Spleen (tissue), 13 donors: ENCODE measurements at places on chromosomes 13 and 19. TPM values are rescaled to one million over a fixed set of nuclear protein-coding genes. Genes with fewer than 3 reads are reported as not detected.
A peak's percentile ranks its signal among the peaks of the same experiment; 100 is the strongest.

GRCh38 chr19:15551293-15552004 is 43.1 kb downstream of the CYP4F22 start:
- peak; percentile 85 for DNase-seq
- peaks cover 29% of the 10 kb centered on the region for H3K4me1 ChIP-seq
- peaks cover 5% of the 10 kb centered on the region for H3K27me3 ChIP-seq
- no peaks in the 10 kb centered on the region for H3K36me3 ChIP-seq
- peak overlapping the region; percentile 18 for H3K27ac ChIP-seq
- peak overlapping the region; percentile 25 for H3K4me3 ChIP-seq

DNA sequence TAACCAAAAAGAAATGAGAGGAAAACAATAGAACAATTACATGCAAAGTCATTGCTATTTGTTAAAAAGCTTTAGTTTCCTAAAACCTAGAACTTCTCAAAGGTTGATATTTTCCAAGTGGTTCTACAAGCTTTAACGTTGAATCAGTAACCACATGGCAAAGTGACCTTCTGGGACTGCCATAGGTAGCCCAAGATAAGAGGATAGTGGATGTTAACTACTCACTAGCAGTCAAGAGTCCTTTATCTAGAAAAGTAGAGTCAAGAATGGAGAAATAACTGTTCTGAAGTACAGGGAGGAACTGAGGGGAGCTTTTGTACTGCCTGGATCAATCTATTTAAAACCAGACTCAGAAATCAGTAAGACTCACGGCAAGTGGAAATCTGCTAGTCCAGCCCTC is 9.9 kb upstream of the SLC46A3 start:
- H3K36me3 ChIP-seq: no peaks in the 10 kb centered on the region
- H3K4me1 ChIP-seq: no peaks in the 10 kb centered on the region
- H3K27me3 ChIP-seq: no peaks in the 10 kb centered on the region
- no peak for DNase-seq

GRCh38 chr13:85521657-85522056 is 277.6 kb downstream of the SLITRK6 start:
- H3K27me3 ChIP-seq: no peaks in the 10 kb centered on the region
- no peak overlapping the region for H3K4me3 ChIP-seq
- no peak for DNase-seq
- H3K27ac ChIP-seq: no peak overlapping the region
- no peaks in the 10 kb centered on the region for H3K36me3 ChIP-seq

GRCh38 chr13:64819081-64819480 is 2411.1 kb downstream of the PCDH9 start:
- no peak overlapping the region for H3K27ac ChIP-seq
- no peak for DNase-seq
- no peaks in the 10 kb centered on the region for H3K27me3 ChIP-seq

DNA sequence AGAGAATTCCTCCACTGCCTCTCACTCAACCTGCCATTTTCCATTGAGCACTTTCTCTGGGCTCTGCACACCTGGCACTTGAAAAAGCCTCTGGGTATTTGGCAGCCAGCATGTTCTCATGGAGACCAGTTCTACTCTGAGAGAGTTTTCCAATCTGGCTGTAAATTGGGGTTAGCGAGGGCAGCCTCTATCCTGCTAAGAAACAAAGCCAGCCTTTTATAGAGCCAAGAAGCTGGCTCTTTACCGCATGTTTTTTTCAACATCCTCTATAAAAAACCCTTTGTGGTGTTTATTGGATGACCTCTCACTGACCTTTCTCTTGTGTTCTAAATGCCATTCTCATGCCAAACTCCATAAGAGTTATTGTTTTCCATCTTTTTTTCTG is 52.6 kb upstream of the RCBTB2 start:
- H3K36me3 ChIP-seq: no peaks in the 10 kb centered on the region
- no peak overlapping the region for H3K4me3 ChIP-seq
- no peak overlapping the region for H3K27ac ChIP-seq
- peaks cover 40% of the 10 kb centered on the region for H3K27me3 ChIP-seq

- H3K4me1 ChIP-seq: peaks cover 25% of the 10 kb centered on the region
Measured at GRCh38 chr19:10335352-10335985, 2.1 kb upstream of the RAVER1 start.

DNA sequence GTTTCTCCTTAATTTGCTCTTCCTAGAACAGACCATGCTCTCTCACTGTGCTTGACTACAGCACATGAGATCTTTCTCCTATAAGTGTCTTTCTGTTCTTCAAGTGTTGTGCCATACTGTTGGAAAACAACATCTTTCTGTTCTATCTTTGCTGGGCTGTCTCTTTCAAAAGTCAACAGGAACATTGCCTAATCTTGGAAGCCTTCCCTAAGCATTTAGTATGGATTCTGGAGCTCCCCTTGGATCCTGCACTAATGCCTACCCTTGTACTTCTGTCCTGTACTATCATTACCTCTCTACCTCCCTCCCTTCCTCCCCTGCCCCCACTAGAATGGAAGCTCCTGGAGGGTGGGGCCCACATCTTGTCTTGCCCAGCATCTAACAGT is 26.8 kb downstream of the STARD13 start:
- H3K36me3 ChIP-seq: no peaks in the 10 kb centered on the region
- H3K27me3 ChIP-seq: no peaks in the 10 kb centered on the region
- no peak overlapping the region for H3K4me3 ChIP-seq
- no peak for DNase-seq
- peaks cover 13% of the 10 kb centered on the region for H3K4me1 ChIP-seq
- H3K27ac ChIP-seq: no peak overlapping the region

DNA sequence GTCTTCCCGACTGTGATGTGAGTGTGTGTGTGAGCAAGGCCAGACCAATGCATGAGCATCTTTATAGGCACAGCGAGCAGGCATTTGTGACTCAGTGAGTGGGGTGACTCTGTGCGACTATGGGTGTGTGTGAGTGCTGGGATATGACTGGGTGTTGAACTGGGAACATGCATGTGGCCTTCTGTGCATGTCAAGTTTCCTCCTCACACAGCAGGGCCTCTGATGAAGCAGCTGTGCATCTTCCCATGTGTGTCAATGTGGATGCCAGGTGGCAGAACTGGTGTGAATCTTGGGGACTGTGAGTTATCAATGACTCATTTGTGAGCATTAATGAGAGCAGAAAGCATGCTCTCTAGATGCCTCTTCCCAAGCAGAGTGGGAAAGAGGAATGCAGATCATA is 12.1 kb upstream of the LGALS14 start:
- H3K36me3 ChIP-seq: no peaks in the 10 kb centered on the region
- H3K27ac ChIP-seq: no peak overlapping the region
- no peak overlapping the region for H3K4me3 ChIP-seq
- H3K4me1 ChIP-seq: no peaks in the 10 kb centered on the region
- H3K27me3 ChIP-seq: peaks cover 38% of the 10 kb centered on the region
- DNase-seq: no peak

DNA sequence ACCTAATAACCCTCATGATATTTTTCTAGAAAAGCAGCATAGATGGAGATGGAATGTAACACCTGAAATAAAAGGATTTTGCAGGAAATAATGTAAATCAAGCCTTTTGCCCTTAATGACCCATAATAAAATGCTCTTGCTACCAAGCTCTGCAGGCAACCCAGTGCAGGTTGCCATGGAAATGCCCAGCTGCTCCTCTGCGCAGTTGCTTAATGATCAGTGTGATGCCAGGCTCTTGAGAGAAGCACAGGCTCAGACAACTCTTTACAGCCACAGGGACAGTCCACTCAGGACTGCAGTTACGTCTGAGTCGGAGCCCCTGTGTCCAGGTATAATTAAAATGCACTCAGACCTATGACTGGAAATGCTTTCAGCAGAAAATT is 165.5 kb downstream of the LACC1 start:
- H3K4me1 ChIP-seq: no peaks in the 10 kb centered on the region
- no peak overlapping the region for H3K4me3 ChIP-seq
- no peaks in the 10 kb centered on the region for H3K36me3 ChIP-seq
- no peak overlapping the region for H3K27ac ChIP-seq
- DNase-seq: no peak

CKAP2 gene
- 19.6 TPM for total RNA-seq

PSG6 gene
- not detected for total RNA-seq

LGALS14 gene
- not detected for total RNA-seq

MYH14 gene
- 0.11 TPM for total RNA-seq

CEACAM4 gene
- total RNA-seq: 19.0 TPM

PDX1 gene
- total RNA-seq: not detected
